ENCODE measurements at places on chromosomes 7 and 10.

DNA sequence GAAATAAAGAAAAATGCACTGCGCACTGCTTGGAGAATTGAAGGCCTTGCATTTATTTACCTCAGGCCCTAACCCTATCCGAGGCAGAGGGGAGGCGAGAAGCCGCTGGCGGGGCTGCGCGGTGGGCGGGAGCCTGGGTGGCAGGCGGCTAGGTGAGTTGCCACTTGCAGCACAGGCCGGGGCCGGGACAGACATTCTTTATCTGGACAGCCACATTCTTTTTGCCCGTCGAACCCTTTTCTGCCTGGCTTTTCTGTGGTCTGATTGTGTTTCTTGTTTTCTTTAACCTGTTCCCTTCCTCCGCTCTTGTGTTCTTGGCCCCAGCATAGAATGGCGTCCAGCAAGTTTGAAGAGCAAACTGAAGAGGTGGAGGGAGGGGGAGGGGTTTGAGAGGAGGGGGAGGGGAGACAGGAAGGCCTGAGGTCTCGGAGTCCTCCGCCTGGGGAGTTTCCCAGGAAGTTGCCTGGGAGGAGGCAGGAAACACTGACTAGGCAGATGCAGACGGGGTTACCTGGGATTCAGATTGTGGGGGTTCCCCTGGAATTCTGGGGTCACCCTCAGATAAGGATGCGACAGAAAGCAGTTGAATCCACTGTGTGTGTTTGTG lies 5.1 kb downstream of the SHH start:
- no peak for DNase-seq

- no peak for DNase-seq
Measured at GRCh38 chr7:147861058-147861716, 729.4 kb upstream of the C7orf33 start.

- DNase-seq, result no peak
Measured at GRCh38 chr10:79602953-79603352, 7.8 kb upstream of the SFTPA1 start.

DNA sequence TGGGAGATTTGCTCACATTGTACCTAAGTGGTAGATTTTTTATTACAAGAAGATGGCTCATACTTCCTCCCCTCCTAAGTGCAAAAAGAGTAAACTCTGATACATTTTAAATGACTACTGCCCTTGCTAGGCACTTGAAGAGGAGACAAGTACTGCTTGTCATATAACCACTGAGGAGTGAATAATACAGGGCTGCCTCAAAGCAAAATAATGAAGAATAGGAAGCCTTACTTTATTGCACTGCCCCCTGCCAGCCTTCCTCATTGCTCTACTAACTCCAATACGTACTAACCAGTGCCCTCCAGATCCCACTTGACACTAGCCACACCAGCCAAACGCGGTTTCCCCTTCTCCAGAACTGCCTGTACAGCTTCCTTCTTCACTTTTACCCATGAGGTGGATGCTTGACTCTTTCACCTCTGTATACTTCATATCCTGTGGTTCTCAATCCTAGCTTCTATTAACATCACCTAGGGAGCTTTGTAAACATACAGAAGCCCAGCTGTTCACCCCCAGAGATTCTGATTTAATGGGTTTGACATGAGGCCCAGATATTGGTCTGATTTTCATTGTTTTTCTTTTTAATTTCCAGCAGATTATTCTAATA lies 11.7 kb upstream of the MTERF1 start:
- DNase-seq, result no peak

- no peak for DNase-seq
Measured at GRCh38 chr10:42553064-42553407, 85.3 kb downstream of the ZNF33B start.

DNA sequence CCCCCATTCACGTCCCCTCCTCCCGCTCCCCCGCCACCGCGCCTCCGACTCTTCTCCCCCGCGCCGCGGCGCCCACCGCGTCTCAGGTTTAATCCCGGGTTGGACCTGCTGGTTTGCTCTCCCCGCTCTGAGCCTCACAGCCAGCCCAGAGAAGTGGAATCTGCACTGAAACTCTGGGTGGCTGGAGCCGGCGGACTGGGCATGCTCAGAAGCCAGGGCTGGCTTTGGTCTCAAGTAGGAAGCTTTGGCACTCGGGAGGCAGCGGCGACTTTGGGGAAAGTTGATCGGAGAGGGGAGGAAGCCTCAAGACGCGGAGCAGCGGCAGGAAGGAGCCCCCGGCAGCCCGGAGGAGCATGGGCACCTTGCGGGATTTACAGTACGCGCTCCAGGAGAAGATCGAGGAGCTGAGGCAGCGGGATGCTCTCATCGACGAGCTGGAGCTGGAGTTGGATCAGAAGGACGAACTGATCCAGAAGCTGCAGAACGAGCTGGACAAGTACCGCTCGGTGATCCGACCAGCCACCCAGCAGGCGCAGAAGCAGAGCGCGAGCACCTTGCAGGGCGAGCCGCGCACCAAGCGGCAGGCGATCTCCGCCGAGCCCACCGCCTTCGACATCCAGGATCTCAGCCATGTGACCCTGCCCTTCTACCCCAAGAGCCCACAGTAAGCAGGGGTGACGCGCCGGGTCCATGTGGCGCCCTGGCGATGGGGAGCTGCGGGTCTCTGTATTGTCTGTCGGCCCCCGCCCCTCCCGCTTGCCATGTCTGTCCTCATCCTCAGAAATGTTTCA lies at the start of gene PRKG1:
Gene PRKG1, plus strand, starts transcription at position 250 of the 791 bp plus-strand sequence.
- DNase-seq, result peak; percentile 80

GRCh38 chr10:119362122-119362521 lies 154.8 kb downstream of the GRK5 start:
- DNase-seq, result no peak

DNA sequence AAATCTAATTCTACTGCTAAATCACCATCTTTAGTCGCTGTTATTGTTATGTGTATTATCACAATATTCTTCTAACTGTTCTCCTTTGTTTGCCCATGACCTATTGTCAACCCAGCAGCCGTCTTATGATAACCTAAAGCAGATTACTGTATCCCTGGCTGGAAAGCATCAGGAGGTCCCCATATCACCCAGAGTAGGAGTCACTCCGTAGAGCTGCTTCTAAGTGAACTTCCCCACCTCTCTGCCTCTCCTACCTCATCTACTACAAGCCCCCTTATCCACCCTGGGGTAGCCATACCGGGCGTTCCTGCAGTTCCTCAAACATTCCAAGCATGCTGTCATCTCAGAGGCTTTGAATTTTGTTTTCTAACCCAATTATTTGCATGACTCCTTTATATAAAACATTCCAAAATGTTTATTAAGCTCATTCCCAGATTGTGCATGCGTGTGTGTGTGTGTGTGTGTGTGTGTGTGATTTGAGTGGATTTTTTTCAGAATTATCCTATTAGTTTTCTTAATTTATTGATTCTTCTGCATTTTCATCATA lies 39.7 kb downstream of the POU6F2 start:
- DNase-seq, result no peak

DNA sequence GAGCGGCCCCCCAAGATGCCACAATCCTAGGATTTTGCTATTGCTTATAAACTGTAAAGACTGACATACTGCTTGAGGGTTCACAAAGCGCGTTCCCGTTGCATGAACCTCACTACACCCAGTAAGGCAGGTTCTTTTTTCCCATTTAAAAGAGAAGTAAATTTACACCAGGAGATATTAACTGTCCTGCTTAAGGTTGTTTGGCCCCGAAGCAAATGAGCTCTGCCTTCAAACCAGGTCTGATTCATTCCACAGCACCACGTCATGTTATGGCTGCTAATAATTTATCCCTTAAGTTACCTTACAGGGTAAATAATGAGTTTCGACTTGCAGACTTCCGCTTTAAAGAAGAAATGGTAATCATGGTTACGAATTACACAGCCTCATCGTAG lies 559 bp upstream of the FKBP14 start:
- no peak for DNase-seq

GRCh38 chr7:65475734-65476319 lies 102.2 kb downstream of the ZNF92 start:
- no peak for DNase-seq

DNA sequence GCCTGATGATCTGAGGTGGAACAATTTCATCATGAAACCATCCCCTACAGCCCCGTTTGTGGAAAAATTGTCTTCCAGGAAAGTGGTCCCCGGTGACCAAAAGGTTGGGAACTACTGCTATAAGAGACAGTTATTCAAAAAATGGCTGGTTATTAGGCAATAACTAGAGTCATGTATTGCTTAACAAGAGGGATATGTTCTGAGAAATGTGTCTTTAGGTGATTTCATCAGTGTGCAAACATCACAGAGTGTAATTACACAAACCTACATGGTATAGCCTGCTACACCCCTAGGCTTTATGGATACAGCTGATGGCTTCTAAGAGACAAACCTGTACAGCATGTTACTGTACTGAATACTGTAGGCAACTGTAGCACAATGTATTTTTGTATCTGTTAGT lies 71.3 kb upstream of the CSTF2T start:
- DNase-seq, result no peak

DNA sequence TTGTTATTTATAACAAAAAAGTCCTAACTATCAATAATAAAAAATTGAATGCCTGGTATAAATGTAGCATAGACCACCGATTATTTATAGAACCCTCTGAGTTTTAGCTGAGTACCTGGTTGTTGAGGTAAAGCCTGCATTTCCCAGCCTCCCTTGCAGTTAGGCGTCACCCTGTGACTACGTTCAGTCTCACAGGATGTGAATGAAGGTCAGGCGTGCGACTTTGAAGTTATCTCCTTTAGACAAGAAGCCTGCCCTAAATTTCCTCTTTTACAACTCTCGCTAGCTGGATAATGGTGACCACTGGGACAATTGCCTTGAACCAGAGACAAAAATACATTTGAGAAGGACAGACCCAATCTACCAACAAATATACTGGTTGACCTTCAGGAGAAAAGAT lies 67.5 kb upstream of the TES start:
- DNase-seq, result no peak

DNA sequence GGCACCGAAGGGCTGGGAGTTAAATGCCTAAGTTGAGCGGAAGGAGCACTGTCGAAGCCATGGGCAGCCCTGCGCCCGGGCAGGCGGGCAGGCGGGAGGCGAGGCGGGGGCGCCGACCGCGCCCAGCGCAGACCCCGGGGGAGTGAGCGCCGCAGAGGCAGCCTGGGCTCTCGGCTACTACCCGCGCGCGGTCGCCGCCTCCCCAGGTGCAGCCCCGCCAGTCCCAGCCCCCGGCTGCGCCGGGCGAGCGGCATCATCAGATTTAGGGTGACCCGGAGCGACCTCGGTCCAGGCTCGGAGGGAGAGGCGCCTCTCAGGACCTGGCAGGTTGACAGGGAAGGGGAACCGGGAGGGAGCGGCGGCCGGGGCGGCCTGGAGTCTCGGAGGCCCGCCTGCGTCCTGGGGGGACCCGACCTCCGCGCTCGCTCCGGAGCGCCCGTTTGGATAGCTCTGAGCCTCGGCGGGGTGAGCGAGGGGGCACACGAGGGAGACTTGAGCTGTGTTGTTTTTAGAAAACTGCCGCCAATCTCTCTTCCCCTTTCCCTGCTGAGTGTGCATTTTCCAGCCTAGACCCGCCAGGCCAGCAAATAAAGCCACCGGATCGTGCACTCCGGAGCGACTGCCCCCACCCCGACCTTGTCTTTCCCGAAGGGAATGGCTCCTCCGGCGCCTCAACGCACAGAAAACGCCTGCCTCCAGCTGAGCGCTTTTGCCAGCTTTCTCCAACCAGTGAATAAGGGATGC lies 2.3 kb upstream of the NRP1 start:
- DNase-seq, result no peak

GRCh38 chr7:100829150-100829716 lies 1.9 kb upstream of the EPHB4 start:
- DNase-seq, result no peak

DNA sequence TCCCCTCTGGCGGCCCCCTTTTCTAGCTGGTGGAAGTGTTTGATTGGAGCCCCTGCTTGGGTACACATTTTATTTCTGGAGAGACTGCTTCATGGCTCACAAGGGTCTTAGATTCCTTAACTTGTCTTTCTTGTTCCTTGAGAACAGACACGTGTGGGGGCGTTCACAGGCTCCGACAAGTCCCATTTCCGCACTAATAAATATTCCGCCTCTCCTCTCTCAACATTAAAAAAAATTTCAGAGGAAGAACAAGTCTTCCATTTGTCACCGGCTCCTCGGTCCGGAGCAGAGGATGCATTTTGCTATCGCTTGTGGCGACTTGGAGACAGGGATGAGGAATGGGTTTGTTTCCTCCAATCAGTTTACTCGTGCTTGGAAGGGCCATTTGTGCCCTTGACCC lies 134.0 kb upstream of the PODXL start:
- no peak for DNase-seq

DNA sequence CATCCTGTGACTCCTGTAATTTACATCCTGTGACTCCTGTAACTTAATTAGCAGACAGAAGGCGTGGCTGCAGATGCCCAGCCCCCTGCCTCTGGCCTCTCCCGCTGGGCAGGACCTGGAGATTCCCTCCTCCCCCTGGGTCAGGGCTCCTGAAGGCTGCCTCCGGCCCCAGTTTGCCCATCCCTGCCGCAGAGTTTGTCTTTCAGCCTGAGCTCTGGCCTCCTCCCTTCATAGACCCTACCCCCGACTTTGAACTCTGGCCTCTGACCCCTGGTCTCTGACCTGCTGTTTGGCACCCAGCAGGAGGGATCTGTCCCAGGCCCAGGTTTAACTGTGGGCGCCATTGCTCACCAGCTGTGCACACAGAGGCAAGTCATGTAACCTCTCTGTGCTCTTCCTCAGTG lies 45.6 kb downstream of the ELFN1 start:
- no peak for DNase-seq

- no peak for DNase-seq
Measured at GRCh38 chr10:74342991-74343390, 192.0 kb downstream of the ADK start.

DNA sequence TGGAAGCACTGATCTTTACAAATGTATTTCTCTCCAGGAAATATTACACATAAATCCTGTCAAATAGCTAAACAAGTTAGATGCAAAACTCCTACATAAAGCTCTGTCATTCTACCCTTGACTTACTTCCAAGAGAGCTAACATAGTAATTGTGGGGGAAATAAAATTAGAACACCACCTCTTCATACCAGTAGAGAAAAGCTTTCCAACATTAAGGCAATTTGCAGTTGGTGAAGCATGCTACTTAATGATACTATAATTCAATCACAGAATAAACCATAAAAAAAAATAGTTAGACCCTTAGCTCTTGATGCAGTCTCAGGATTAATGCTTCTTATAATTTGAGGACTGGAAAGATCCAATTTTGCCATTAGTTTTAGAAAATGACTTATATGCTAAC lies 35.2 kb downstream of the SEMA3A start:
- DNase-seq, result no peak

DNA sequence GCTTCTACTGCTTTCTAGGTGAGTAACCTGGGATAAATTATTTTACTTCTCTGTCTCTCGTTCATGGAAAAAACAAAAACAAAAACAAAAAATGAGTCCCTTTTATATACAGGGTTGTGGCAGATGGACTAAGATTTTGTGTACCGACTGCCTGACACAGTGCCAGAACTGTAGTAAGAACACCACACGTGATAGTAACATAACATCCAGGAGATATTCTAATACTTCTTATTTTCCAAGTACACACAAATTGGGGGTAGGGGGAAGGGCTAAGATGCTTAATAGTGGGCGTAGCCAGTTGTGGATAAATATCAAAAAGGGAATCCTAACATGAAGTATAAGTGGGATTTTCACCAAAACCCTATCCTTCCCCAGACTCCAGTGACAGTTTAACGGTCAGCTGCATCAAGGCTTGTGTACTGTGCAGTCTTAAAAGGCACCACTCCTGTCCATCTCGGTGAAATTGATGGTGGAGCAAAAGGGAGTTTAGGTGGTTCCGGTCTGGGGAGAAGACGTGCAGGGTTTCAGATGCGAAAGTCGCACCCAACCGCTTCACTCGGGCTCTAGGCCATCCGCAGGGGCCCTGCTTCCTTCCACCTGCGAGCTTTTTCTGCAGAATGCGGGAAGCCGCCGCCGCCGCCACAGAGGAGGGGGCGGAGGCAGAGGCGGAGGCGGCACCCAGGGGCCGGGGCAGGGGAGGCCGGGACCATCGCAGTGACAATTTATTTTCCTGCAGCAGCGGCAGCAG lies at the start of gene STAMBPL1:
Gene STAMBPL1, plus strand, starts transcription at position 712 of the 748 bp plus-strand sequence. CDS start 21,464 bp downstream, outside the sequence.
- DNase-seq, result no peak

Data from hepatic stellate cell (primary cell).